Cardiac fibroblast (primary cell): ENCODE measurements at places on chromosomes 1 and 21.

- no peak for DNase-seq
These were observed 382.5 kb downstream of the NEGR1 start for GRCh38 chr1:71899881-71900280.

DNA sequence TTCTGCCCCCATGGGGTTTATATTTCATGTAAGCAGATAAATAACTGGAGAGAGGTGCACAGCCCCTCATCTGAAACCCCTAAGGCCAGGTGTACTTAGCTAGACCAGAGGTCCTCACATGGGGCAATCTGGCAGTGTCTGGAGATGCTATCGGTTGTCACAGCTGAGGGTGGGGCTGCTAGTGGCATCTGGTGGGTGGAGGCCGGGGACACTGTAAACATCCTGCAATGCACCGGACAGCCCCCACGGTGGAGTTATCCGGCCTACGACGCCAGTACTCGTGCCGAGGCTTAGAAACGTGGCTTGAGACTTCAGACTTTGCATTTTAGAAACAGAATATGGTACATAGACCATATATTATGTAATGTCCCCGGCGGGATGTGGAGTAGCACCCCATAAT is 186.5 kb upstream of the VAMP3 start:
- DNase-seq = no peak

GRCh38 chr1:38308780-38309179 is 262.2 kb upstream of the POU3F1 start:
- no peak for DNase-seq

DNA sequence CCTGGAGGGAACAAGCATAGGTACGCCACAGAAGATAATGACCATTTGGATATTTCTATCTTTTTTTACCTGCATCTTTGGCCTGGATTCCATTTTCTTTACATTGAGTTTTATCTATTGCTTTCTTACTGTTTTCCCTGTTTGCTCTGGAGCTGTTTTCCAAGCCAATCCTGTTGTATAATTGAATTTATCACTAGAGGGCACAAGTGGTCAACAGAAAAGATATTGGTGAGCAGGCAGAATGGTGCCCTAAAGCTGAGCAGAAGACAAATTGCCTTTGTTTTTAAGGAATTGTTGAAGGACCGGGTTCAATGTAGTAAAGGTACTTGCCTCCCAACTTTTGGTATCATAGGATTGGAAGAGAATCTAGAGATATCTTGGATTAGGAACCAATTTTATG is 152.8 kb downstream of the PPP1R12B start:
- peak; percentile 68 for DNase-seq

DNA sequence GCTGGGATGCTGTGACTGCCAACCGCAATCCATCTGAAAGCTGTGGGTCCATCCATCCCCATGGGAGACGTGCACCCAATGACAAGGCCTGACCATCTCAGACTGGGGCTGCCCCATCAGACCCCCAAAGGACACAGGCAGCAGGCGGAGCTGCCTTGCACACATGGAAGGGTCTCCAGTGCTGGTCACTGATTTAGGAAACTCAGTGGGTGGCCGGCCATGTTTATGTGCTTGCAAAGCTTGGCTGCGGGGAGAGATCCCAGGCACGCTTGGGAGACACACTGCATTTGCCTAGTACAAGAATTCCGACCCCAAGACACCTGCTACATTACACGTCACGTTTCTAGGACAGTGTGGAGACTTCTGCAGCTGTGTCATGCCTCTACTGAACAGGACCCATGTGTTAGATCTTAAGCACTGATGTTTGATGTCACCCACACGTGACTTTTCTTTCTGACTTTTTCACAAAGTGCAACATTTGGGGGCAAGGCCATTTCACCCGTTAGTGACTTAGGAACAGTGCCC is 181.4 kb downstream of the CLIC6 start:
- DNase-seq = no peak

- no peak for DNase-seq
These were observed 53.3 kb downstream of the AKNAD1 start for GRCh38 chr1:108803548-108803947.

GRCh38 chr1:37561133-37562132 is 4.7 kb downstream of the DNALI1 start:
- DNase-seq = peak; percentile 60

- no peak for DNase-seq
These were observed 538.1 kb upstream of the ZRANB2 start for GRCh38 chr1:71618766-71619530.

GRCh38 chr1:151238467-151238739 is 16.1 kb upstream of the PSMD4 start:
- peak; percentile 64 for DNase-seq

GRCh38 chr1:244219802-244220201 is 168.7 kb downstream of the ZBTB18 start:
- no peak for DNase-seq

DNA sequence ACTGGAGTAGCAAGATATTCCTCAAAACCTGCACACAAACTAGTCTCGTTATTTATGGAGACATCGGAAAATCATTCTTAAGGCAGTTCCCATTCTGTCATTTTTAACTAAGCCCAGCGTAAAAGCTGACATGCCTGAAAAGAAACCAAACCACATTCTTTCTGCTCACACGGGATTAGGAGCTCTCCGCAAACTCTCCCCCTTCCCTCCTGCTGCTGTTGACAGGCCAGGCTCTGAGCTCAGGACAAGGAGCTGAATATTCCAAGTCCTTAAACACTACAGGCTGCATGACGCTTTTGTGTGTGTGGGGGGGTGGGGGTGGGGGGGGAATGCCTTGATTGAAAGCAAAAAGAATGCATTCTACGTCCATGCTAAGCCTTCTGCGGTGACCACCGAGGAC is 5.2 kb downstream of the OLIG1 start:
- no peak for DNase-seq

DNA sequence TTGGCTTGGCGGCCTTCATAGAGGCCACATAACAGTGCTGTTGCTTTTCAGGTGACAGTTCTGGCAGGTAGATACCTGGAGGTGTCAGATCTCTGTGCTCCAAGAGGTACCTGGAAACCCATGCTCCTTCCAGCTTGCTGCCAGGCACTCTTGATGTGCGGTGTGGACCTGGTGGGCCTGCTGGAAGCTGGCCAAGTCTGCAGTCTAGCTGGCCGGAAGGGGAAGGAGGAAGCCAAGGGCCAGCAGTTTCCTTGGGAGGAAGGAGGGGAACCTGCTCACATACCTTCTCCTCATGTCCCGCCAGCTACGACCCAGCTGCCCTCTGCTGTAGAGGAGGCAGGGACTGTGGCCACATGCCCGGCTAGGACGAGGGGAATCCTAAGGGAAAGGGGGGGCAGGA is 166.4 kb upstream of the AJAP1 start:
- no peak for DNase-seq

GRCh38 chr1:25117233-25117823 is 115.0 kb downstream of the SYF2 start:
- no peak for DNase-seq

DNA sequence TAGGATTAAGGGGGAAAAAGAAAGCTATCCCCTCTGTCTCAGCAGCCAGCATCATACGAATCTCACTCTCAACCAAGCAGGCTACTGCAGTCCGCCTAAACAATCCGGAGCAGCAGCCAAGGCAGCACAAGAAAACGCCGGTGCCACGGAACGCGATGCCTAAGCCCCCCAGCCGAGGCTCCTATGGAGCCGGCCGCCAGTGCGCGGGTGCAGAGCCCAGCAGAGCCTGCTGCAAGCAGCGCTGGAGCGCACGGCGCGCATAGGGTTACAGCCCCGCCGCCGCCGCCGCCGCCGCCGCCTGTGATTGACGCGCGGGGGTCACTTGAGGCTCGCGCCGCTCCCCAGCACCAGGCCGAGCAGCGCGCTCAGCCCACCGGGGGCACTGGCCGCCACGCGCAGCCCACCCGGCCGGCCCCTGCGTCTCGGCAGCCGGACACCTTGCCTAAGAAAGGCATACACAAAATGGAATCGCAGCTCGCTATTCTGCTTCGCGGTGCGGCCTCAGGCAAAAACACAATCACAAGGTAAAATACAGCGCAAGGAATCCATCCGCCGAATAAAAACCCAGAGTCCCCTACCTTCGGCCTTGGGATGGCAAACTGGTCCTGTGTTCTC is 780 bp downstream of the HIVEP3 start:
- peak; percentile 37 for DNase-seq

DNA sequence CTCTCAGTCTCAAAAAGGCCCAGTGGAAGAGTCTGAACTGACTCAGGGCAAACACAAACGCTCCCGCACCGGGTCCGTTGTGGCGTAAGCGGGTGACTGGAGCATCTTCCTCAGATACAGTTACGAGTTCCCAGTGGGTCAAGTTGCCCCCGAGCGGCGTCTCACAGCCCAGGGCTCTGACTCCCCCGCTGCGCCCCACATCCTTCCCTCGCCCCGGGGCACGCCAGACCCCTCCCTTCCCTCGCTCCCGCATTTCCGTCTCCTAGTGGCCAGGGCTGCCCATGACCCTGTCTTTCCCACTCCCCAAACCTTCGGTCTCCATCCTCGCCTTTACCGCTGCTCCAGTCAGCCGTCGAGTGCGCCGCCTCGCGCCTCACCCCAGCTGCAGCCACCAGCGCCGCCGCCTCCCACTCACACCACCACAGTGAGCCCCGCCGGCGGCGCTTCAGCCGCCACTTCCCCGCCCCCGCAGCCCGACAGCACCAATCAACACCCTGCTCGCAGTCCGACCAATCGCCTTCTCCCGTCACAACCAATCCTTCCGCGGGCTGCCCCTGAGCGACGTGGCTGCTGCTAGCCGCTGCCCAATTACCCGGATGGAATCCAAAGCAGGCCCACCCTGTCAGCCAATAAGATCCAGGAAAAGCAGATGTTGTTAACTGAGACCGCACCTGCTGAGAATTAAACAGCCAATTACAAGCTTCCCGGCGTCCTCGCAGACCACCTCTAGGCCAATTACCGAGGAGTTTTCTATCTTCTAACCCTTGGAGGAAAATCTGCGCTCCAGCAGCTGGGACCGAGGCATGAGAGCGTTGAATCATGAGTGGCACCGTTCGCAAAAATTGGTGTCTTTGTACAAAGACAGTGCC is at the start of gene TDRKH:
TDRKH (minus strand) TSS at position 430 of the 869 bp plus-strand sequence. CDS start 7,478 bp downstream, outside the sequence.
- peak; percentile 99 for DNase-seq

GRCh38 chr1:35569936-35570335 is 3.2 kb upstream of the TFAP2E start:
- no peak for DNase-seq

DNA sequence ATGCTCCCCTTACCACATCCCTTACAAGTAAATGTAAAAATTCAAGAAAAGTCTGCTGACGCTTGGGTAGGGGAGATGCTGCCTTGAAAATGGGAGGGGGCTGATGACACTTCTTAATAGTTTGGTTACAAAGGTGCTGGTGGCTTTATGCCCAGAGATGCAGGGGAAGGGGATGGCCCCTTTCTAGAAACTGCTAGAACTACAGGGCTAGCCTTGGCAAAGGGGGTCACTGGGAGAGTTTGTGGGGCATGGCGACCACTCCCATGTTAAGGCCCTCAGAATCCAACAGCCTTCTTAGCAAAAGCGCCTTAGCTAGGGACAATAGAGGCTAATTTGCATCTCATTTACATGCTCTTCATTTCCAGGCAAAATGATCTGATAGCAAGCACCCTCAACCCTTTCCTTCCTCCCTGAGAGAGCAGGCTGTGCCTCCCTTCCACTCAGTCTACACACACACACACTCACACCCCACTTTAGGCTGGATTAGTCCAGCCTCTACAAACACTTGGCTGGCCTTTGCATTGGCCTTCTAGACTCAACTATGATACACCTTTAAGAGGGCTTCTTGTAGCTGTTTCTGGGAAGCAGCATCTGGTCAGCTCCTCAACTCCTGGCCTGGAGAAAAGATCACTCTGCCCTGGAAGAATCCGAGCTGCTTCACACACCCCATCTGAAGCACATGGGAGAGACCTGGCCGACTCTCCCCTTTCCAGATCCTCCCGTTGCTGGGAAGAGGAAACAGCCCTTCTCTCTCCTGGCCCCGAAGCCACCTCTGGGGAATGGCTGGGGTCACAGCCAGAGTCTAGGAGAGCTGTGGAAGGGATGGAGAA is 1.7 kb downstream of the SEMA6C start:
- DNase-seq = no peak

GRCh38 chr1:61457526-61458040 is 267.4 kb downstream of the TM2D1 start:
- no peak for DNase-seq

DNA sequence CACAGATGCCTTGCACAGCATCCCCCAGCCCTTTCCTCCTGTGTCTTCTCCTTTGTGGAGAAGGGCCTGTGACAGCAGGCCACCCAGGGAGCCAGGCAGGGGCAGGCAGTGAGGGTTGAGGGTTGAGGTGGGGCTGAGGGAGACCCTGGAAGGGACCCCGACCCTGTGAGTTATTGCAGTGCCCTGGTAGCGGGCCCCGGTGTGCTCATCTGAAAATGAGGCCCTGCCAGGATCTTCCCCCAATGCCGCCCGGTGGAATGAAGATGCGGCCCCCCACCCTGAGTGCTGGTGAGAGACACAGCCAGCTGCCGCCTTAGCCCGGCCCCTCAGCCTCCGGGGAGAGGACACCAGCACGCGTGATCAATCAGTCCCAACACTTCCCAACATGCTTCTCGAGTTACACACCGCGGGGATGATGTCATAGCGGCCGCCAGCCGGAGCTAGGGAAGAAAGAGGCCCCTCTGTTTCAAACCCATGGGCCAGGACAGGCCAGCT is 36.2 kb upstream of the ACTRT2 start:
- DNase-seq = no peak

DNA sequence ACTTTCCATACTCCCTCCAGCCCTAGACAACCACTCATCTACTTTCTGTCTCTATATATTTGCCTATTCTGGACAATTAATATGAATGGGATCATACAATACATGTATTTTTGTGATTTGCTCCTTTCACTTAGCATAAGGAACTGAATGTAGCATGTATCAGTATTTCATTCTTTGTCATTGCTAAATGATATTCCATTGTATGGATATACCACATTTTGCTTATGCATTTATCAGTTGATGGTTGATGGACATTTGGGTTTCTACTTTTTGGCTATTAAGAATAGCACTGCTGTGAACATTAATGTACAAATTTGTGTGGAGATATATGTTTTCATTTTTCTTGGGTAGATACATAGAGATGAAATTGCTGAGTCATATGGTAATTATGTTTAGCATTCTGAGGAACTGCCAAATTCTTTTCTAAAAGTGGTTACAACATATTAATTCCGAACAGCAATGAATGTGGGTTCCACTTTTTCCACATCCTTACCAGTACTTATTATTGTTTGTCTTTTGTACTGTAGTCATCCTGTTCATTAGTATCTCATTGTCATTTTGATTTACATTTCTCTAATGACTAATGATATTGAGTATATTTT is 121.0 kb downstream of the LRRC40 start:
- DNase-seq = peak; percentile 27

DNA sequence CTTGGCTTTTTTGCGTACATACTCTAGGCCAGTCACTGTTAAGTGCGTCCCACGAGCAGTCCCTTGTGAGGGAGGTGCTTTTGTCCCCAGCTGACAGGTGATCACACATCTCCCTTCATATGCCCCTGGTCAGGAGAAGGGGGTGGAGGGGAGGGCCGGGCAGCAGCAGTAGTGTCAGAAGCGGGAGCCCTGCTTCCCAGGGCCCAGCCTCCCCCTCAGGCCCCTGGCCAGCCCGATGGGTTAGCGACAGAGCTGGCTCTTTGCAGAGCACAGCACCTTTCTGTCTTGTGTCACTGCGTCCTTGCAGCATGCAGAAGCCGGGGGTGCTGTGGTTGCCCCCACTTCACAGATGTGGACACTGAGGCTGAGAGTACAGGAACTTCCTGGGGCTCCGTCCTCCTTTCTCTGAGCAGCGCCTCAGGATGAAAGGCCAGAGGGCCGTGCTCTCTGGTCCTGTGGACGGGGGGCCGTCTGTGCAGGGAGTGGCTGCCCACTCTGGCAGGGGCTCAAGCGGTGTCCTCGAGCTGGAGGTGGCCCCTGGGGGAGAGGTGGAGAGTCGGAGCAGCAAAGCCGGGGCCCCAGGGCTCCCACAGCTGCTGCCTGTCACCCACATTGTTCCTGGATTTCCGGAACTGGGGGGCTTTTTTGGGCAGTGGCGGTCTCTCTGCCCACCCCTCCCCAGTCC is 5.9 kb downstream of the TMEM201 start:
- DNase-seq = no peak
